ENCODE measurements at places on chromosomes 11 and 22. TPM values are rescaled to one million over a fixed set of nuclear protein-coding genes. Genes with fewer than 3 reads are reported as not detected.

The XRCC6 gene
- 292 TPM for total RNA-seq

The KDM4D gene
- 1.4 TPM for total RNA-seq

GRCh38 chr11:6650104-6650503 lies 5.5 kb downstream of the DCHS1 start:
- H3K27ac ChIP-seq, result no peak overlapping the region
- H3K4me3 ChIP-seq, result no peak overlapping the region
- peaks cover 23% of the 10 kb centered on the region for H3K4me1 ChIP-seq
- H3K36me3 ChIP-seq, result no peaks in the 10 kb centered on the region
- DNase-seq, result no peak
- no peaks in the 10 kb centered on the region for H3K27me3 ChIP-seq

GRCh38 chr11:76602431-76602861 lies 68.1 kb downstream of the LRRC32 start:
- H3K27ac ChIP-seq, result no peak overlapping the region
- H3K36me3 ChIP-seq, result no peaks in the 10 kb centered on the region
- DNase-seq, result peak; percentile 59
- no peaks in the 10 kb centered on the region for H3K27me3 ChIP-seq
- H3K4me3 ChIP-seq, result no peak overlapping the region

GRCh38 chr11:17719938-17720795 lies 796 bp downstream of the MYOD1 start:
- no peak overlapping the region for H3K4me3 ChIP-seq
- no peaks in the 10 kb centered on the region for H3K36me3 ChIP-seq
- peaks cover 74% of the 10 kb centered on the region for H3K27me3 ChIP-seq
- no peaks in the 10 kb centered on the region for H3K4me1 ChIP-seq
- peak; percentile 23 for DNase-seq

DNA sequence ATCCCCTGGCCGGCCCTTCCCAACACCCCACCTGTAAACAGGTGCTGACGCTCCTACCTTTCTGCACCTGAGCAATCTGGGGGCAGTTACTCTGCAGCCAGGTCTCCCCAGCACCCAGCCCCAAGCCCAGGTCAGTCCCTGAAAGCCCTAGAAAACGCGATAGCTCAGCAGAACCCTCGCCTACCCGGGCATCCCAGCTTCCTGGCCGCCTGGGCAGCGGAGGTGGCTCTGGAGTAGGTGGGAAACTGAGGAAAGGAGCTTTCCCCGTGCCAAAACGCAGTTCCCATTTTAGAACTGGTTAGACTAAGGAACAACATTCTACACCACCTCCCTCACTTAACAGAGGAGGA lies 445 bp downstream of the SYTL2 start:
- H3K27ac ChIP-seq, result no peak overlapping the region
- no peaks in the 10 kb centered on the region for H3K27me3 ChIP-seq
- peak overlapping the region; percentile 71 for H3K4me3 ChIP-seq
- H3K4me1 ChIP-seq, result peaks cover 9% of the 10 kb centered on the region
- no peak for DNase-seq

The CCDC87 gene
- 0.11 TPM for total RNA-seq

DNA sequence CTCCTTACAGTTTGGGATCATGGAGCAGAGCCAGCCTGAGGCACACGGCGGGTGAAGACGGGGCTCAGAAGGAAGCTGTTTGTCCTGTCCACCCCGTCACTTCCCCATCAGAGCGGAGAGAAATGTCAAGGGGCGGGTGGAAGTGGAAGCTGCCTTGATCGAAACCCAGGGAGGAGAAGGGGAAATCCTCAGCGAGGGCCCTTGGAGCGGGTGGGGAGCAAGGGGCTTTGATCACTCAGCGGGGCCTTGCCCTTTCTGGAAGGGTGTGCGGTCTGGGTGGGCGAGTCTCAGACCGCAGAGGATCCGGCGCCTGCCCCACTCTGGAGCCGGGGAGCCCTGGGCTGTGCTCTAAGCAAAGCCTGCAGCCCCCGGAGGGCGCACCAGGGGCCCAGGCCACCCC lies 320.4 kb downstream of the NTM start:
- H3K4me1 ChIP-seq, result no peaks in the 10 kb centered on the region
- no peak overlapping the region for H3K27ac ChIP-seq
- no peak overlapping the region for H3K4me3 ChIP-seq

DNA sequence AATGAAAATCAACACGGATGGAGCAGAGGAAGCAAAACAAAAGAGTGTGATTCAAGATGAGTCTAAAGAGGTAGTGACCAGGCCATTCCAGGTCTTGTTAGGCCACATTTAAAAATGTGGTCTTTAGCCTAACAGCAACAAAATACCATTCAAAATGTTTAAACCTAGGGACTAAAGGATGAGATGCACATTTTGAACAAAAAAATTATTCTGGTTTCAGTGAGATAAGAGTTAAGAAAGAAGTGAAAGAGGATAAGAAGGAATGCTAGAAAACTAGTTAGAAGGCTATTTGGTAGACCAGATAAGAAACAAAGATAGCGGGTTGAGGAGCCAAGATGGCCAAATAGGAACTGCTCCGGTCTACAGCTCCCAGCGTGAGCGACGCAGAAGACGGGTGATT lies 85.2 kb downstream of the CWF19L2 start:
- H3K4me3 ChIP-seq, result no peak overlapping the region
- no peaks in the 10 kb centered on the region for H3K27me3 ChIP-seq
- H3K4me1 ChIP-seq, result 0 out of 2 replicates have a peak, but pooled peaks cover 4% of the 10 kb centered on the region
- H3K36me3 ChIP-seq, result no peaks in the 10 kb centered on the region
- DNase-seq, result no peak

- peak; percentile 71 for DNase-seq
- peaks cover 42% of the 10 kb centered on the region for H3K36me3 ChIP-seq
Measured at GRCh38 chr11:122046846-122047245, 69.2 kb downstream of the BLID start.

The CCDC81 gene
- total RNA-seq, result under 0.01 TPM

The TSPAN32 gene
- total RNA-seq, result not detected
